ENCODE measurements at places on chromosomes 3 and 15. TPM values are rescaled to one million over a fixed set of nuclear protein-coding genes. Genes with fewer than 3 reads are reported as not detected.

The NTRK3 gene
- total RNA-seq, result under 0.01 TPM

The C3orf20 gene
- not detected for total RNA-seq

The ATP13A5 gene
- total RNA-seq, result not detected

The BCL2A1 gene
- total RNA-seq, result 4.9 TPM

The TRA2B gene
- 206 TPM for total RNA-seq

The MYRIP gene
- total RNA-seq, result 0.22 TPM

The LMCD1 gene
- total RNA-seq, result 35.6 TPM

The RNF168 gene
- 19.0 TPM for total RNA-seq

The EXD1 gene
- 0.11 TPM for total RNA-seq

The CCDC33 gene
- total RNA-seq, result 0.12 TPM

The GNAT1 gene
- total RNA-seq, result not detected
